Neural crest cell (in vitro differentiated cells): ENCODE measurements at places on chromosomes 6 and 20.

DNA sequence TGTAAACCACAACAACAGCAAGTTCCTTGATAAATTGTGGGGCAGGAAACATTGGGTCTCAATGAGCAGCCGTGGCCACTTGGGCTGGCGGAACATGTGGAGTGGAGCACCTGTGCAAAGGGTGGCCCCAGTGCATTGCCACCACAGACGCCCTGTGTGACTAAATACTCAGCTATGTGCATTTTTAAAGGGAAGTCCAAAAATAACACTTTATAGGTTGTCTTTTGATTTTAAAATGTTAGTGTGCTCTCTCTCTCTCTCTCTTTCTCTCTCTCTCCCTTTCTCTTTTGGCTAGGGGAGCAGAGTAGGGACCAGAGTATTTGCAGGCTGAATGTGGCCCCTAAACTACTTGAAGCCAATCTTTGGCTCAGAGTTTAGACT lies 236.3 kb downstream of the BCAS1 start:
- H3K27me3 ChIP-seq: no peaks in the 10 kb centered on the region
- peaks cover 13% of the 10 kb centered on the region for H3K4me1 ChIP-seq
- no peak overlapping the region for H3K27ac ChIP-seq
- H3K4me3 ChIP-seq: no peak overlapping the region
- no peaks in the 10 kb centered on the region for H3K36me3 ChIP-seq
- no peak for DNase-seq

DNA sequence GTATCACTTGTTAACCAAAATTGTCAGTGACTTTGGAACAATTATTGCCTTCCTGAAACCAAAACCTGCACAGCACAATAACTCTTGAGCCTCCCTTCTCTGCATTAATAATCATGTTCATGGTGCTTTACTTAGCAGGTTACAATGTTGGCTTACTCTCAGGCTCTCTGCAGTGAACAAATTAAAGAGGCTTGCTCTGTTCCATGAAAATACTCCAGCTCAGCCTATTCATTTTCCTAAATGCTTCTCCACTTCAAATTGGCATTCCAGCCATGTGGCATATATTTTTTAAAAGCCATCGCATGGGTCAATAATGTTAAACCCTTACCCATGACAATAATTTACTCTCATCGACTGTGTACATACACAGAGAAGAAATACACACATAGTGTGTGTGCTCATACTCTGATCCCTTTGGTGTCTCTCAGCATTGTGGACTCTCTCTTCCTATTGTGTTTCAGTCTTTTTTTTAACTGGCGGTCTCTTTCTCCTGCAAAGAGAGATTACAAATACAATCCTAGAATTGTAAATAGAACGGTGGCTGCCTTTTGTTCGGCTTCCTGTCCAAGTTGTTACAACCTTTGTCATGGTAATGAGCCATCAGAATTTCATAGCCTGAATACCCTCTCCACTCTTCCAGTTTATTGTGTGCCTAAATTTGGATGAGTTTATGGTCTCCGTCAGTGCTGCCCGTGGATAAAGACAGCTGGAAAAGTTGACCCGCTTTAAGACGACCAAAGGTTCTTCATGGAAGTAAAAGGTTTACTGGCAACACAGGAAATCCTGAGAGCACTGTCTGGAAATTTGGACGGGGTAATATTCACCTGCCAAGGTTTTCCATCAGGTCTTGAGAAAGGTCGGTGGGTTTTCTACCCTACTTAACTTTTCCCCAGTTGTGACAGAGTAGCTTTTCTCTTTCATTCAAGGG lies 263.6 kb downstream of the CD83 start:
- peak overlapping the region; percentile 67 for H3K4me3 ChIP-seq
- H3K27me3 ChIP-seq: peaks cover 25% of the 10 kb centered on the region

DNA sequence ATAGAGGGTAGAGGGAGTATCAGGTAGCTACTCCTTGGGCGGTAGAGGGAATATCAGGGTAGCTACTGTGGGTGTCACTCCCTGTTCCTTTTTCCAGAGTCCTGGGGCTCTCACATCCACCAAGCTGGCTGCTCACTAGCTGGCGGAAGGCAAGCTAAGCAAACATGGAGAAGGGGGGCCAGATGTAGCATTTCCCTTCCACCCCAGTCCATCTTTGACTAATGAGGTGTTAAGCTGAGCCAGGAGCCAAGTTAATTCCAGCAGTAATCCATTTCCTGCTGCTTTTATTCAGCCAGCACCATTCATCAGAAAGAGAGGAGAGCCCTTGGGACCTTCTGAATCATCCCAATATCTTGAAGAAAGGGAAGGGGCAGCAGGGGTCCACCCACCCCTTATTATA lies 330.0 kb downstream of the ZFAND3 start:
- no peak overlapping the region for H3K4me3 ChIP-seq
- H3K36me3 ChIP-seq: no peaks in the 10 kb centered on the region
- H3K27me3 ChIP-seq: no peaks in the 10 kb centered on the region
- DNase-seq: no peak
- no peak overlapping the region for H3K27ac ChIP-seq

DNA sequence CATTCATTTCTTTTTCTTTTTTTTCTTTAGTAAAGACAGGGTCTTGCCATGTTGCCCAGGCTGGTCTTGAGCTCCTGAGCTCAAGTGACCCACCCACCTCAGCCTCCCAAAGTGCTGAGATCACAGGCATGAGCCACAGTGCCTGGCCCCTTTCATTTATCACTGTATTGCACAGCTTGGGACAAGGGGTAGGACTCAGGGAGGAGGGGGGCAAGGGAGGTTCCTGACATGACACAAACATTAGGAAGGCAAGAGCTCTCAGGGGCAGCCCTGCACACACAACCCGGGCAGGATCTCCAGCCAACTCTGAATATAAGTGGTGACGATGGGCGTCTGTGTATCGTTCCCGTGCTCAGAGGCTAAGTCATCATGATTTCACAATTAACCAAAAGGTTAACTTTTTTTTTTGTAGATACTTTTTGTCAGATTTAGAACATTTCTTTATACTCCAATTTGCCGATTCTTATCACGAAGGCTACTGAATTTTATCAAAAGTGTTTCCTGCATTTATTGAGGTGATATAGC lies 19.9 kb downstream of the SLC2A4RG start:
- peaks cover 5% of the 10 kb centered on the region for H3K36me3 ChIP-seq
- no peak for DNase-seq
- H3K27me3 ChIP-seq: no peaks in the 10 kb centered on the region
- H3K27ac ChIP-seq: peak overlapping the region; percentile 62
- H3K4me1 ChIP-seq: peaks cover 8% of the 10 kb centered on the region

- H3K27ac ChIP-seq: no peak overlapping the region
- no peak overlapping the region for H3K4me3 ChIP-seq
- no peaks in the 10 kb centered on the region for H3K36me3 ChIP-seq
- DNase-seq: no peak
Observed at GRCh38 chr6:40196135-40196518, 261.9 kb upstream of the MOCS1 start.

- no peak for DNase-seq
- H3K27me3 ChIP-seq: peaks cover 32% of the 10 kb centered on the region
- H3K4me1 ChIP-seq: peaks cover 4% of the 10 kb centered on the region
- no peaks in the 10 kb centered on the region for H3K36me3 ChIP-seq
- H3K27ac ChIP-seq: no peak overlapping the region
Observed at GRCh38 chr6:40391851-40392517, 195.2 kb downstream of the LRFN2 start.

GRCh38 chr6:139941826-139942225 lies 567.4 kb upstream of the CITED2 start:
- H3K27me3 ChIP-seq: no peaks in the 10 kb centered on the region
- DNase-seq: no peak
- no peaks in the 10 kb centered on the region for H3K36me3 ChIP-seq
- H3K4me3 ChIP-seq: no peak overlapping the region

DNA sequence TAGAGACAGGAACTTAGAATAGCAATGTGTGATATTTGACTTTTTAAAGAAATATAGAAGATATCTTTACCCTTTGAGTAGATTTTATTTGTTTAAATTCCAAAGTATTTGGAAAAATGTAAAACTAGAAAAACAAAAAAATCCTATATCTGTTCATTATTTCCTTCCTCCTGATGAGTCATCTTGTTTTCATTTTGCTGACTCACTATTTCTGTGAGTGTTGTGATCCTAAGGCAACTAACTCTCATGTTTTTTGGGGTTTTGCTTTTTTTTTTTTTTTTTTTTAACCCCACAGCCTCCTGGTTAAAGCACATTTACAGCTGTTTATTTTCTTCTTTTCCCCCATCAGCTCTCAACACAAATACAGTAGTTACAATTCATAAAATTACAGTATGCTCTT lies 37.8 kb upstream of the THEMIS start:
- no peaks in the 10 kb centered on the region for H3K36me3 ChIP-seq
- no peaks in the 10 kb centered on the region for H3K27me3 ChIP-seq
- no peak overlapping the region for H3K27ac ChIP-seq

DNA sequence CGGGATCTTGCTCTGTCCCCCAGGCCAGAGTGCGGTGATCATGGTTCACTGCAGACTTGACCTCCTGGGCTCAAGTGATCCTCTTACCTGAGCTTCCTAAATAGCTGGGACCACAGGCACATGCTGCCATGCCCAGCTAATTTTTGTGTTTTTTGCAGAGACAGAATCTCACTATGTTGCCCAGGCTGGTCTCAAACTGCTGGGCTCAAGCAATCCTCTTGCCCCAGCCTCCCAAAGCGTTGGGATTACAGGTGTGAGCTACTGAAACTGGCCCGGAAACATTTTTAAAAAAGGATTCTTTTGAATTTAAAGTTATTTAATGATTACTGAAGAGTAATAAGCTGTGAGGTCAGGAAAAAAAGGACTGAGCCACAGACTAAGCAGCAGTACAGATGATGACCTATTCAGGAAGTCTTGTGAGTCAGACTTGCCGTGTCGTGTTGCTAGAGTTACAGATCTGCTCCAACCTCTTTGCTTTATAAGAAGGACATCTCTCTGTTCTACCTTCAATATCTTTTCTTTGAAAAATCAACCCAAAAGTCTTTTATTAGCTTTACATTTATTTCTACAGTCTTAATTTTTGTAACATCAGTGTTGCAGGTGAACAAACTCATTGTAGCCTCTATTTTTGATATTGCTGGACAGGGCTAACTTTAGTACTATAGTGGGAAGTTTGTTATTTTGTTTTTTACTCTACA lies 108.7 kb downstream of the NCOA3 start:
- no peak for DNase-seq
- no peaks in the 10 kb centered on the region for H3K27me3 ChIP-seq
- no peak overlapping the region for H3K27ac ChIP-seq
- H3K36me3 ChIP-seq: no peaks in the 10 kb centered on the region
- H3K4me3 ChIP-seq: no peak overlapping the region

- no peaks in the 10 kb centered on the region for H3K36me3 ChIP-seq
- H3K4me1 ChIP-seq: peaks cover 6% of the 10 kb centered on the region
- H3K27me3 ChIP-seq: peaks cover 86% of the 10 kb centered on the region
- H3K27ac ChIP-seq: no peak overlapping the region
- DNase-seq: no peak
Observed at GRCh38 chr6:30359276-30359675, 14.3 kb downstream of the RPP21 start.

DNA sequence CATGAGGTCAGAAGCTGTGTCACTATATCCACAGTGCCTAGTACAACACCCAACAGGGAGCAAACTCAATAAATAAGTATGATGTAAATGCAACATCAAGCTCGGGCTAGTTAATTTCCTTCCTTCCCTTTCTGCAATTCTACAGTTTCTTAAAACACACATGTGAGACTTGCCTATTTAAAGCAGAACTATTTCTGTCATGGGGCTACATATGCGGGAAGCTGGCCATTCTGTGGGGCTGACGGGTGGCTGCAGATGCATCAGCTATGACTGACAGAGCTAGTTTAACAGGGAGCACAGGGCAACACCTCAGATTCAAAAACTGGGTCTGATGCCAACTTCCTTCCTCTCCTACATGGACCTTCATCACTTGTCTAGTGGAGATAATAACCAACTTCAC lies 118.1 kb upstream of the ENPP5 start:
- H3K4me1 ChIP-seq: no peaks in the 10 kb centered on the region
- no peak overlapping the region for H3K4me3 ChIP-seq
- no peak for DNase-seq
- H3K36me3 ChIP-seq: no peaks in the 10 kb centered on the region
- no peaks in the 10 kb centered on the region for H3K27me3 ChIP-seq
